Activated CD4-positive, CD25-positive, alpha-beta regulatory T cell treated with anti-CD3 and anti-CD28 coated beads, Interleukin-2, amount 50 U/mL, for 72 hours (primary cell): ENCODE measurements at places on chromosomes 3 and 15.

GRCh38 chr3:156483961-156484787, 70.7 kb downstream of the SSR3 start:
- DNase-seq, result peak; percentile 34

DNA sequence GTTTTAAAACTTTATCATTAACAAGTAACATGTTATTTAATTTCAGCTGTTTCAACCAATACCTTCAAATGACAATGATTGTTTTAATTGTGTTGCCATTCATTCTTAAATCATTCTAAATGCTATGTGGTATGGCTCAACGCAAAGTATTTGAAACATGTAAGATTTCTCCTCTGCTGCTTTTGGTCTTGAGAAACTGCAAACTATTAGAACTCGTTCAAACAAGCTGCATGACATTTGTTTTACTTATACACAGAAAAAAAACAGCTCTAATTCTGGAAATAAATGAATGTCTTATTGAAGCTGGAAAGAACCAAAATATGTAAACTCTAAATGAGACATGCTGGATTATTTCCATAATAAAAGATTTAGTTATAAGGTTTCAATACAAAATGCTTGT, 29.3 kb downstream of the FBN1 start:
- no peak for DNase-seq

DNA sequence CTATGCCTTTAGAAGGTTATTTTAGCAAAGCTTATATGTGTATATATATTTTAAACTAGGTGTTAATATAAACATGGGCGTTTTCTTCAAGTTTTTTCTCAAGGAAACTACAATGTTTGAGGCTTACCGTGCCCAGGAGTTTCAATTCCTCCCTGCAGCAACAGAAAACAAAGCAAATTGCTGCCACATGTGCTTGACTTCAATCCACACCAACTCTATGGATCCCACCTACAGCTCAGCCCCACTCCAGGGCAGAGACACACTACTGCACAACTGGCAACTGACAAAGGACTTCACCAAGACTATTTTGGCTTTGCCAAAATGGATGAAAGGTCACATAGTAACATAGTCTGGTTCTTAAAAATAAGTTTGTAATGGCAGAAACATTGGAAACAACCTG, 346.6 kb downstream of the ERC2 start:
- DNase-seq, result no peak

DNA sequence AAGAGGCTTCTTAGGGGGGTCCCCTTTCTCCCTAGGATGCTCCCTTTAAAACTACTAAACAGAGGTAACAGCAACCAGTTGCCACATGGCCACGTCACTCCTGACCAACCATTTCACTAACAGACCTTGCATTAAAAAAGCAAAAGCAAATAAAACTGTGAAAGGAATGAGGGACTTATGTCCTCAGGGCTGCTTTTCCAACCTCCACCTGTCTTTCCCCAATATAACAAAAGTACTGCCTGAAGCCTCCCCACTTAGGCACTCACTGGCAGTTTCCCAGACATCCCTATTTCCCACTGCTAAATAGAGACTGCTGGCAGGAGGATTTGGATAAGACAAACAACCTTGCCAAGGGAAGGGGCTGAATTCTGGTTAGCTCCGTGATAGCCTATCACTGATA, 130.3 kb downstream of the ATP8B4 start:
- no peak for DNase-seq

GRCh38 chr3:67386451-67386850, 268.0 kb downstream of the SUCLG2 start:
- no peak for DNase-seq

DNA sequence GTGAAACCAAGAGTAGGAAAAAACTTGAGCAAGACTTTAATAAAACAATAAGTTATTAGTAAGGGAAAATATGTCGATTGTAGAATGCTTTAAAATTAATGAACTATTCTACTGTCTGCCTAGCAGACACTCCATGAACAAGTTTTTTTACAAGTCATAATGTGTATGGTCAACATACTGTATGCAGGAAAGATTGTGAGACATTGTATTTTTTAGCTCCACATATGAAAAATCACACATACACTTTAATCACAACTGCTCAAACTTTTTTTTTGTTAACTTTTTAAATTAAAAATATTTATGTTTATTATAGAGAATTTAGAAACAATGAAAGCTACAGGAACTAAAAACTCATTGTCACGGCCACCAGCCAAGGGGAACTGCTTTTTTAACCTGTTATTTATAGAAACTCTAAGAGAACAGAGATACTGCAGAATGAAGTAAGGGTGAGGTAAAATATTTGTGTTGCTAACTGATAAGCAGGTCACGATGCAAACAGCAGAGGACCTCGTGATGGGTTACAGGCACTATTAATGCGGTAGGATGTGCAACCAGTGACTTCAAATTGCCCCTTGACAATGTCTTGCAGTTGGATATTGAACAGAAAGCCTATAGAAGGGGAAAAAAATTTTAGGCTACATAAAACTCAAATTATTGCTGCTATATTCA, 53.0 kb downstream of the THSD4 start:
- DNase-seq, result no peak

DNA sequence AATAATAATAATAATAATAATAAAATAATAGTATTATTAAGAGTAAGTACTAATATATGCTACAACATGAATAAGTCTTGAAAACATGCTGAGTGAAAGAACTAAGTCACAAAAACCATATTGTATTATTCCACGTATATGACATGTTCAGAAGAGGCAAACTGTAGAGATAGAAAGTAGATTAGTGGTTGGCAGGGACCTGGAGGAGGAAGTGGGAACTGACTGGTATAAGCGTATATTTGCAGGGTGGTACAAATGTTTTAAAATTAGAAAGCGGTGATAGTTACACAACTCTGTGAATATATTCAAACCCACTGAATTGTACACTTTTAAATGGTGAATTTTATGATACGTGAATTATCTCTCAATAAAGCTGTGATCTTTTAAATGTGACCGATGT, 32.8 kb downstream of the LRRK1 start:
- DNase-seq, result no peak

DNA sequence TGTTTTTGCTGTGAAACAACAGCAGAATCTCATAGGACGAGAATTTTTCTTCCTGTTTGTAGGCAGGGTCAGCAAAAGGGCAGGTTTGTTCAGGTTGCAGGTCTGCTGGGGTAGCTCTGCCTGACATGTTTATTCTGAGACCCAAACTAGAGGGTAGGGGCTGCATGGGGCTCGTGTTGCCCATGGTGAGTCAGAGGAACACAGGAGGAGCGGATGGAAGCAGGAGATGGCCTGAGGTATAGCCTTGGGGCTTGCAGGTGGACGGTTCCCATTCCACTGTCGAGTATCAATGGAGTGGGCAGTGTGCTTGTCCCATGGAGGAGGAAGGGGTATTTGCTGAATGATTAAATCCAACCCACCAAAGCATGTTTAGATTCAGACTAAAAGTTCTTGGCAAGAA, 138.9 kb downstream of the APBA2 start:
- no peak for DNase-seq

DNA sequence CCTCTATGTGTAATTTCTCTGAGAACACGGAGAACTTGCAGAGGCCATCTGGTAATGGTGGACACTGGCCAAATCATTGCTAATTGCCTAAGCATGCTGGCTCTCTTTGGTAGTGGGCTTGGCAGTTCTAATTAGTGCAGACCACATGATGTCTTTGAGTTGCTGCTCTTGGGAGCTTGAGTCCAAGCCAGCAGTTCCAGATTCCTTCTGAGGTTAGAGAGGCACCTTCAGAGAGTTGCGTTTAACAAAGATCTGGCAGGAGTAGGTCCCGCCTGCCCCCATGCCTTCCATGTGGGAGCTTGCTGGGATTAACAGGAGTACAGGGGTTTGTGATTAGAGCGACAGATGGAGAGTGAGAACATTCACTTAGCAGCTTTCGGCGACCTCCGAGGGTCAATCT, 449.0 kb upstream of the LMCD1 start:
- DNase-seq, result no peak

DNA sequence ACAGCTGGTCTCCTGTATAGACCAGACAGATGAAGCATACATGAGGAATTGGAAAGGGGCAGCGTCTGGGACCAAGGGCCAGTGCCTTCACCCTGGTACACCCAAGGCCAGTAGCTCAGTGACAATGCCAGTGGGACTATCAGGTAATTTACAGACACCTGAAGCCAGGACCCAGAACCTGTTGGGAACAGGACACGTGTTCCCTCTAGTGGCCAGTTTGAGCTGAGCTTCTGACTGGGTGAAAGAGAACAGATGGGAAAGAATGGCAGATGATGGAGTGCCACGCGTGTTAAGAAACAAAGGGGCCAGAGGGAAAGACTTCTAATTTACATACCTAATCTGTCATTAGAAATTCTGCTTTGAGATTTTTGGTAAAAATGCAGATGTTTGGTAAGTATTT, 5.1 kb upstream of the SLC25A38 start:
- peak; percentile 46 for DNase-seq

- no peak for DNase-seq
Observed at GRCh38 chr3:150235799-150236198, 172.3 kb upstream of the TSC22D2 start.

DNA sequence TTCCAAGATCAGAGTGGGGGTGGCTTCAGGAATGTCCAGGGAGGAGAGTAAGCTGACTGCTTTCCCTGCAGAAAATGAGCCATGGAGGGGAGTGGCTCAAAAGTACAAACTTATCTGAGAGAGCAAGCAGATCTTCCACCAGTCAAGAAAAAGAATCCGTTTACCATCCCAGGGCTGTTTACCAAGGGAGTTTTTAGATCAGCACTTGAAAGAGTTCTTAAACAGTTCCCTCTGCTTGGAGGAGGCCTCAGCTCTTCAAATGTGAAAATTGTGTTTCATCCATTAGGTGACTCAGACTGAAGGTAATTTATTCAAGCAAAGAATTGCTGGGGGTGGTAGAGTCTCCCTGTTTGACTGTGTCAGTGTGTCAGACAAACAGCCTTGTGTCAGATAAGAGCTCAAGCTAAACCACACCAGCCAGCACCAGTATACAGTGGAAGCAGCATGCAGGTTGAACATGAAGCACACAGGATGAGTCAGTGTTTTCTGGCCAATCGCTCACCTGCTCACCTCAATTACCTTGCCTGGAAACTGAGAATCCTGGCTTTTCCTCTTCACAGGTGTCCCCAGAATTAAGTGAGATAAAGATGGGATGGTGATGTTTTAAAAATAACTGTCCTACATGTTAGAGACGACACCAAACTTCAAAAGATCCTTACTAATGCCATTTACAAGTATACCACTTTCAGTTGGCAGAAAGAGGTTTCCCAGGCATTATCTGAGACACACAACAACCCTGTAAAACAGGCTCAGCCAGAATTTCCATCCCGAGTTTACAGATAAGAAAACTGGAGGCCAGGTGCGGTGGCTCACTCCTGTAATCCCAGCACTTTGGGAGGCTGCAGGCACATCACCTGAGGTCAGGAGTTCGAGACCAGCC, 21.7 kb downstream of the SH3BP5 start:
- DNase-seq, result peak; percentile 40

DNA sequence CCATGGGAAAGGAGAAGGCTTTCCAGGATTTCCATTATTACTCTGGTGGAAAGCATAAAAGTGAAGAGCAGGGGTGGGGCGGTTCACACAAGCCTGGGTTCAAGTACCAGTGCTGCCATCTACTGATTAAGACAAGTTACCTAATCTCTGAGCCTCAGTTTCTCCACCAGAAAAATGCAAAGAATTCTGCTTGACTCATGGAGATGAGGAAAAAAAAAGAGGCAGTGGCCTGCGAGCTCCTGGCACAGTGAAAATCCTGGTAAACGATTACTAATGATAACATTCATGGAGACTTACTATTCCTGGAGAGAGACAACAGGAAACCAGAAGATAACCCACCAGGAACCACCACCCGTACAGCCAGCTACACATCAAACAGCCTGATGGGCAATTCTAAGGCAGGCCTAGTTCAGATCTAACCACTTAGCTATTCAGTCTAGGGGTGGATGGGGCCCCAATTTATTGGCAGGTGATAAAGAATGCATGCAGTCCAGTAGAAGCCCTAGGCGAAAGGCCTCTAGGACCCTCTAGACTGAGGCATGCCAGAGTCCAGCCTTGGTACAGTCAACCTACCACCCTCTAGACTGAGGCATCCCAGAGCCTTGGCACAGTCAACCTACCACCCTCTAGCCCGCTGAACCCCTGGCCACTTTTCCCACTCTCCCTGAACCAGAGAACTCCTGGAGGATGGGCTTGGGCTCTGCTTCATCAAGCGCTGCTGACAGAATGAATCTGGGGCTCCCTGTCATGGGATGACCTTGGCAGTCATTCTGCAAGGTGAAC, 2.5 kb downstream of the AMOTL2 start:
- DNase-seq, result no peak

DNA sequence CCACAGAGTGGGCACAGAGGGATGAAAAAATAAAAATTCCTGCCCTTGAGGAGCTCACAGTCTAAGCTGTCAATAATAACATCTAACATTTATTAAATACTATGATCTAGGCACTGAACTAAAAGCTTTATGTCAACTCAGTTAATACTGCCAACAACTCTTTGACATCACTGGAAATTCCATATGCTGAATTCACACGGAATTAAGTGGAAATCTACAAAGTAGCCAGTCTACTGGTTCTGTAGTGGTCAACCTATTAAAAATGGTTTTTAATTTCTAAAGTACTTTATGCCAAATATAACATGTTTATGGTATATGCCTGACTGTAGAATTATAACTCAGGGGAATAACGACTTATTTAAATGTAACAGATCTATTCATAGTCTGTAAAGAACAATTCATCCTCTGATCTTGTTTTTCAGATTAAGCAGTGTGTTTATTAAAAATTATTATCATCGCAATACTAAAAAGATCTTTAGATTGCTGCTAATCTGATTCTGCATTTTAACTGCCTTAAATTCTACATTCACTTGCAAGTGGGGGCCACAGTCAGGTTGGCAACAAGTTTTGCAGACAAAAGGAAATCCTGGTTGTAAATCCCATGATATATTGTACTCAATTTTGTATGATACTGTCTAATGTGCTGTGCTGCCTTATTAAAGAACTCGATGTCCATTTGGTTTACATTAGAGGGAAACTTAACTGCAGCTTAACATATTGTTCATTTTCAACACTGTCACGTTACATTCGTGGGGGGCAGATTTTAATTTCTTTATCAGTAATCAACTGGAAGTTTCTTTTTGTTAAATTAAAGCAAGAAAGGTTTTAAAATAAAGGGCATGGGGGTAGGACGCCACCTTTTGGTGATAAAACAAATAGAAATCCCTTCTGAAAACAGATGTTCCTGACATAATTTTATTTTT, 2.6 kb upstream of the FOXP1 start:
- no peak for DNase-seq
